ENCODE measurements at places on chromosomes 3 and 15.

DNA sequence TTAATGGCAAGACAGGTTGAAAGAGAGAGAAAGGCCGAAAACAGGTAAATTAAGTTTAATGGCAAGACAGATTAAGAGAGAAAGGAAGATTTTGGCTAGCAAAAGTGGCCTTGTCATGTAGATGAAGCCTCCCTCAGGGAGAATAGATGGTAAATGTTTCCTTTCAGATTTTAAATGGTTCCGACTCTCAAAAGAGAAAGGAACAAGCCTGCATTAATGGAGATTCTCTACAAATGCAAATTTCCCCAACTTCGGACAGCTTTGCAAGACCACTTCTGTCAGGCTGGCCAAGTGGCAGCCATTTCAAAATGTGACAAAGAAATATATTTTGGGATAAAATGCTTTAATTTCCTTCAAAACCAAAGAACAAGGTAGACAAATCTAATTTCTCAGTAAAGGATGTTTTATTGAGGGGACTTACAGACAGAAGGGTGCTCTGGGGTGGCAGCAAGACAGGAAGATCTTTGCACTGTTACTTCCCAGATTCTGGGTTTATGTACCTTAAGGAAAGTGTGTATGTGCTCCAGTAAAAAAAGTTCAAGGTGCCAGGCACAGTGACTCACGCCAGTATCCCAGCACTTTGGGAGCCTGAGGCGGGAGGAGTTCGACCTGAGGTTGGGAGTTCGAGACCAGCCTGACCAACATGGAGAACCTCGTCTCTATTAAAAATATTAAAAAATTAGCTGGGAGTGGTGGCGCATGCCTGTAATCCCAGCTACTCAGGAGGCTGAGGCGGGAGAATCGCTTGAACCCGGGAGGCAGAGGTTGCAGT lies 626.3 kb upstream of the NAALADL2 start:
- no peak for DNase-seq

GRCh38 chr15:74958320-74958907 lies 1.8 kb upstream of the RPP25 start:
- no peak for DNase-seq

GRCh38 chr15:90710436-90711027 lies 6.6 kb upstream of the BLM start:
- no peak for DNase-seq

GRCh38 chr15:50908209-50909009 lies at the start of gene AP4E1:
Gene AP4E1, plus strand, starts transcription at chr15:50908683. Its CDS starts 96 bp downstream, at chr15:50908779.
- peak; percentile 93 for DNase-seq

- DNase-seq = no peak
Measured at GRCh38 chr15:36599620-36600433, 20.4 kb downstream of the CDIN1 start.

DNA sequence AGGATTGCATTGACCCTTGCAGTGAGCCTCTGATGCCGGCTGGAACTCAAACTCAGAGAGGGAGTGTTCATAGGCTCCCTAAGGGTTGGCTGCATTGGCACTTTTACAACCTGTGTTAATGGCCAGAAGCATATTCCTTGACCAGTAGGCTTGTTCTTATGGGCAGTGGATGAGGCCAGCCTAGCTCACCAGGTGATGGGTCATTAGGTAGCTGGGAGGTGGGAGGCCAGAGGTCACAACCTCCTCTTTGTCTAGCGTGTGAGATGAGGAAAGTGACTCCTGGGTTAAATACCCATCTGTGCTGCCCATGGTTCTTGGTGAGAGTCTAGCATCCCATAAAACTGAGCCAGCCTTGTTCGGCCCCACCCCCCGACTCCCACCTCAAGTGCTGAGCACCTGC lies 275.7 kb upstream of the CTNNB1 start:
- no peak for DNase-seq

DNA sequence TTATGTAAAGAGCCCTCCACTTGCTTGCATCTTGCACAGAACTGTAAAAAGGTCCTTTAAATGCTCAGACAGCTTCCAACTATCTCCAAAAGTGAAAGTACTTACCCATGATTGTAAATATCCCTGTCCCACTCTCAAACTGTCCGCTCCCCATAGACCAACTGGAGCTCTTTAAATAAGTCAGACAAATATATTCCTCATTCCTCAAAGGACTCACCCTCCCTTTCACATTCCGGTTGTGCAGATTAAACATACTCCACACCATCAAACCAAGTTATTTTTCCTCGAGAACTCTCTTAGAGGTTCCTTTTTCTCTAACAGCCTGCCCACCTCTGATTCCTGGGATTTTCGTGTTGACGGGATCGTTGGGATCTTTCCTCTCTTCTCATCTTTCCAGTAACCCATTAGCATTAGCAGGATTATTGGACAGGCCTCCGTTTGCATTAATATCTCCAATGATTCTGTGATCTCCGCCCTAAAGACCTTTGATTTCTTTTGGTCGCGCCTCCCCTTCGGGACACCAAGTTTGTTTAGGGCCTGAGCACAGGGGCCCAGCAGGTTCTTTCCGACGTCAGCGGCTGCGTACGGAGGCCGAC lies 763 bp downstream of the GOLGB1 start:
- no peak for DNase-seq

DNA sequence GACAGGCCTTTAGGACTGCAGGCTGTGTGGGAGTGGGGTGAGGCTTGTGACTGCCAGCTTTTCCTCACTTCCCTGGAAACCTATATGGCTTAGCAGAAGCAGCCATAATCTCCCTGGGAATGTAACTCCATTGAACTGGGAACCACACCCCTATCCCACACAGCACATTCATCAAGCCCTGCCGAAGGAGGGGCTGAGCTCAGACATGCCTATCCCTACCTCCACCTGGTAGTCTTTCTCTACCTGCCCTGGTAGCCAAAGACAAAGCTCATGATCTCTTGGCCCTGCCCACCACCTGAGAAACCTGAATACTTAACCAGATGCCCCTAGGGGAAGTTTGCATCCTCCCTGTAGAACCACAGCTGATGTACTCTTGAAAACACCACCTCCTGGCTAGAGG lies 219.8 kb downstream of the UNC13C start:
- DNase-seq = no peak

DNA sequence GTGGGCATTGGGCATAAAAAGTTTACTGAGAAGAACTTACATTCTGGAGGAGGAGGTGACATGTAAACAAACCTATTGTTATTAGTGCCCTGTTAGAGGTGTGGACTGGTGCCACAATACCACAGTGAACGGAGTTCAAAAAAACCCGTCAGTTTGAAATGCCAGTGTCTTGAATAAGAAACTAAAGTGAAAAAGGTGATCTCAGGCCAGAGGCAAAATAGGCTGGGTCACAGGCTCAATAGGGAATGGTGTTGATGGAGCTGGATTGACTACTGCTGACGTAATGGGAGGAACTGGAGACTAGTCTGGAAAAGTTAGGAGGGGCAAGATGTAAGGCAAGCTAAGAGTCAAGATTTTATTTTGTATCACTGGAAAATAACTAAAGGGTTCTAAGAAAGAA lies 1.6 kb upstream of the DCBLD2 start:
- DNase-seq = no peak

DNA sequence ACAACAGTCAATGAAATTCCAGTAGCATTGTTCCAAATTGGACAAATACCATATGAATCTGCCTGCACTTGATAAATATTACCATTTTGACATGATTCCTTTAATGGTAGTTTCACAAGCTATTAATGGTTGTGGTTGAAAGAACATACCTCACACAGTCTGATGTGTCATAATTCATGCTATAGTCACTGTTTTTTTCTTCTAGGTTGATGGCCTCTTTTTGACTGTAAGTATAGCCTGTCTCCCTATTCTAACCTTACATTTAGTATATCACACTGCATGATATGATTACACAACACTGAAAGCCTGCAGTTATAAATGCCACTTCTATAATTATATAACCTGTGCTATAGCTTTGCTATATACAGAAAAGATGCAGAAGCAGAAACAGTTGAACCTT lies 834.1 kb downstream of the NSUN3 start:
- DNase-seq = no peak

DNA sequence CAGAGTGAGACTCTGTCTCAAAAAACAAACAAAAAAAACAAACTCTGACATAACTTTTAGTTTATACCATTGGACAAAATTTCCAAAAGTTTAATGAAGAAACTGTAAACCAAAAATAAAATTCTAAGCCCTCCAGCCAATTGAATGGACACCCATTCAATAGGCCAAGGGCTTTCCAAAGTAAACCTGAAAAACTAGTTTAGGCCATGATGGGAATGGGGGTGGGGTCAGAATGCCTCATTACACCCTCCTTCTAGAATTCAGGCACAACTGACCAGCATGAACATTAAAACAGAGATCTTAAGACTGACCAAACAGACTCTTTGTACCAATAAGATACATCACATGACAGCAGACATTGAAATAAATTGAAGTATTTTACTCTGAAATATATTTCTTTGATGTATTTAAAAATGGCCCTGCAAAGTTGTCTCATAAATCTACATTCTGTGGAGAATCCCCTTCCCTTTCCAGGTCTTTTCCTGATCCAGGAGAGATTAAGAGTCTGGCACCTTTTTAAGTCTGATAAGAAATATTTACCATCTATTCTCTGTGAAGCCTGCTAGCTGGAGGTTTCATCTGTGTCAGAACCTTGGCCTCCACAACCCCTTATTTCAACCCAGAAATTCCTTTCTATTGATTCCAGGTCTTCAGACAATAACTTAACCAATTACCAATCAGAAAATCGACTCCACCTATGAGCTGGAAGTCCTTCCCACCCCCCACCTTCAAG lies 15.7 kb downstream of the THOC7 start:
- no peak for DNase-seq

- DNase-seq = peak; percentile 18
Measured at GRCh38 chr3:125585595-125586223, 9.6 kb downstream of the OSBPL11 start.

GRCh38 chr3:105511031-105511430 lies 144.3 kb downstream of the ALCAM start:
- DNase-seq = no peak

DNA sequence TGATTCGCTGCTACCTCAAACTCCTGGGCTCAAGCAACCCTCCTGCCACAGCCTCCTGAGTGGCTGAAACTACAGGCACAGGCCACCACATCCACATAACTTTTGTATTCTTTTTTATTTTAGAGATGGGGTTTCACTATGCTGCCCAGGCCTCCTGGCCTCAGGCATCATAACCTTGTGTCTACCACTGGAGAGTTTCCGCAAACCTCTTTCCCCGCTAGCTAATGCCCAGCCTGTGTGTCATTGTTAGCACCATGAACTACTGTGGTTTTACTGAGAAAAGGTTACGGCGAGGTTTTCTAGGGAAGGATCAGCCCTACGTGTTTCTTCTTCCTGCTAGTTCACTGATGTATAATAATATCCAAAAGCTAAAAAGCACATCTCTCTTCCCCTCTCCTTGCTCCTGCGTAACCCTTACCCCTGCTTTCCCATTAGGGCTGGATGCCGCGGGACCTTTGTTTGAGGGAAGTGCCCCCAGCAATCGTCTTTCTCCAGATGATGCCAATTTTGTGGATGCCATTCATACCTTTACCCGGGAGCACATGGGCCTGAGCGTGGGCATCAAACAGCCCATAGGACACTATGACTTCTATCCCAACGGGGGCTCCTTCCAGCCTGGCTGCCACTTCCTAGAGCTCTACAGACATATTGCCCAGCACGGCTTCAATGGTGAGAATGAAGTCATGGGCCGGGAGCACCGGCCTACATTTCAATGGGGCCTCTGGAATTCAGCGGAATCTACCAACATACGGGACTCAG lies 113.7 kb downstream of the LIPC start:
- DNase-seq = no peak

DNA sequence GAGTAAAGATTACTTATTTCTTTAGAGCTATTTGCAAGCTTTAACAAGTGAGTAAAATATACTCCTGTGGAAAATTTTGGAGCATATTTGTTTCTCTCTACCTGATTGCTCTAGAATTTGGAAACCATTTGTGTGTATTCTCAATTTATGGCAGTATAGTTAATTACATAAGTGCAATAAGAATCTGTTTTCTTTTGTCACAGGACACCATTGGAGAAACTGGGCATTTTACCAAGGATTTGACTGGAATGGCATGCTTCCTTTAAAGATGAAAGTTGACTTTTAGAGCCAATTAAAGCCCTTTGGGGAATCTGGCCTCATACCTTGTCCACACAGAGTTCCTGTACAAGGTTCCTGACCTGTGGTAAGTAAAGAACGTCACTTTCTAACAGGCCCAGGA lies 38.4 kb downstream of the PAQR5 start:
- DNase-seq = no peak

GRCh38 chr15:97890307-97890706 lies 70.2 kb upstream of the ARRDC4 start:
- DNase-seq = no peak

GRCh38 chr15:60661080-60661645 lies 182.2 kb upstream of the ICE2 start:
- DNase-seq = no peak

DNA sequence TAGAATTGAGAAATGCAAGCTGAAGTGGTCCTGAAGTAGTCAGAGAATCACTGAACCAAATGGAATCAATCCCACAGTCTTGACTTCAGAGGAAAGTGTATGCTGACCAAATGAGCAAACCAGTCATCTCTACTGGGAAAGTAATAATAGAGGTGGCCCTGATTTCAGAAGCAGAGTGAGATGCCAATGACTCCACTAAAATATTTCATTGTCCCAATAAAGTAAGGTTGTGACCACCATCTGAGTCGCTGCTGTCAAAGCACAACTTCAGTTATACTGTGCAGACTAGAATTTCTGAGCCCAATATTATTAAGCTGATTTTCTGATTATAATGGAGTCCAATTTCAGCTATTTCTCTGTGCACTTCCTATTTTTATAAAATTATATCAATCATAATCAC lies 334.4 kb upstream of the THBS1 start:
- no peak for DNase-seq

- DNase-seq = no peak
Measured at GRCh38 chr3:16143861-16144447, 30.5 kb upstream of the GALNT15 start.

GRCh38 chr15:60073466-60073840 lies 69.3 kb downstream of the FOXB1 start:
- no peak for DNase-seq

- DNase-seq = no peak
Measured at GRCh38 chr15:33119865-33120264, 74.6 kb downstream of the FMN1 start.

DNA sequence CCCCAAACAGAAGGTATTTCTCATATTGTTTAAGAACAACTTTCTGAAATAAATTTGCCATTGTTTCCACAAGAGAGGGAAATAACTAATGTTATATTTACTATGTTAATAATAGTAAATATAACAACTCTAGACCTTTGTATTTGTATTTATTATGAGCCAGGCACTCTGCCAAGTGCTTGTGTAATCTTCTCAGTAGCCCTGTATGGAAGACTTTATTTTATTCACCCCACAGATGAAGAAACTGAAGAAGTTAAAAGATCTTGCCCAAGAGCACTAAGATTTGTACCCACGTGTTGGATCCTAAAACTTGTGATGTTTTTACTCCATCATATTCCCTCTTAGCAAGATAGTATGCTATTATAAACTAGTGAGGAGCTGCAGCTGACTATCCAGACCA lies 12.0 kb upstream of the GNB4 start:
- no peak for DNase-seq

Data from activated CD4-positive, alpha-beta T cell treated with anti-CD3 and anti-CD28 coated beads for 1 hour (primary cell).